Thoracic aorta (tissue), 2 donors: ENCODE measurements at places on chromosomes 4 and X.

- DNase-seq = no peak
Measured at GRCh38 chrX:108734426-108734825, 1.9 kb downstream of the IRS4 start.

GRCh38 chr4:145804116-145804515, 124.2 kb downstream of the C4orf51 start:
- no peak for DNase-seq

DNA sequence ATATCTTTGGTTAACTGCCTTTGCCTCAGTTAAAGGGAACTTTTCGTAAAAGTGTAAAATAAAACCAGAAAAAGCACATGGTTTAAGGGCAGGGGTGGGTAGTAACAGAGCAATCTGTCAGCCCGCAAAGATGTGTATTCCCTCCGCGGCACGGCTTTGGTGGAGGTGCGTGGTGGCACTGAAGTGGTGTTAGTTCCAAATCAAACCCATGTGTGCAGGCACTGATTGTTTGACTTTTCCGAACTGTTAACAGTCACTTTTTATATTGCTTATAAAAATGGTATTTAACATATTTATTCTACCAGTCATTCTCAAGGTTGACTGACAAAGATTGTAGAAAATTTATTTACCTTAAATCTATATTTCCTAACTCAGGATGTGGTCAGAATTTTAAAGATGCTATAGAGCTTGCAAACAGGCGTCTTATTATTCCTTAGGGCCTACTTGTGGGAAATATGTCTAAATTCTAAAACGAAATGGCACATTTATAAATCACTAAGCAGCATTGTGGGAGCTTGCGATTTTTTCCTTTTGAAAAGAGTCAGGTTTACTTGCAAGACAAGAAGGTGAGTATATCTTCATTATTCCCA, 272.7 kb upstream of the PCDH18 start:
- DNase-seq = no peak

- no peak for DNase-seq
Measured at GRCh38 chr4:6271701-6272465, 2.2 kb downstream of the WFS1 start.

DNA sequence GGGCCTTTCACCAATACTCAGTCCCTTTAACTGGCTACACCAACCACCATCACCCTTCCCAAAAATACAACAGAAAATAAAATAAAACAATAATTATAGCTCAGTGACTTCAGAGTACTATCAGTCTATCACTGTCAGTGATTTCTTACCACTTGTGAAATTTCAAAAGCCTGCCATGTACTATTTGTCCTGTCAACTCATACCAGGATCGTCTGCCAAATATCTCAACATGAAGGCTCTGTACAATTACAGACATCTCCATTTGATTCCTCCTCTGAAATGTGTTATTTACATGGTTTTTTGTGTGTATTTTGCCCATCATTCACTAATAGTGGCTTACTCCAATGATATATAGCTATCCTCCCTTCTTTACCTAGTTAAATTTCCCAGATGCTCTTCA, 772.0 kb downstream of the IL1RAPL1 start:
- DNase-seq = no peak

GRCh38 chr4:151231915-151232595, 44.9 kb upstream of the PRSS48 start:
- DNase-seq = no peak

DNA sequence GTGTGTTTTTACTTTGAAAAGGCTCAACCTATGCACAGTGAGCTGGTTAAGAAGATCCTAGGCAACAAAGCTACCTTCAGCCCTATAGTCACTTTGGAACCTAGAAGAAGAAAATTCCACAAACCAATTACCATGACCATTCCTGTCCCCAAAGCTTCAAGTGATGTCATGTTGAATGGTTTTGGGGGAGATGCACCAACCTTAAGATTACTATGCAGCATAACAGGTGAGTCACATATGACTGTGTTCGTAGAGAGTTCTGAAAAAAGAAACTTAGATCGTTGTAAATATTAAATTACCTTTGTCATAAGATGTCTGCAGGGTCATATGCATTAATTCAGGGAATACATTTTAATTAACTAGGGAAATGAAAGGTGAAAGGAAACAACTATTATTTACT, 287.1 kb downstream of the ANK2 start:
- no peak for DNase-seq

- DNase-seq = no peak
Measured at GRCh38 chr4:185134307-185134869, 8.7 kb upstream of the SLC25A4 start.

DNA sequence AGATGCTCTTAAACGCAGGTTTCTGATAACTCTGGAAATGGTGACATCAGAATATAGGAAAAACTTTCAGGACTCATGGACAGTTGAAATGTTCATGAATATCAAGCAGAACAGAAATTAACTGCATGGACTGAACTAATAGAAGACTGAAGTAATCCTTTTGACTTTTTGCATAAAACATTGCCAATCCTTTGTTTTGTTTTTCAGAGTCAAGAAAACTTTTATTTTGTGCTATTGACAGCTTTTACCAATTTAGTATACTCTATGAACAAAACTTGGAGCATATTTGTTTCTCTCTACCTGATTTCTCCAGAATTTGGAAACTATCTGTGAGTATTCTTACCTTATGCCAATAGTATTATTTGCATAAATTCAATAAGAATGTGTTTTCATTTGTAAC, 61.2 kb upstream of the HMX1 start:
- no peak for DNase-seq

GRCh38 chr4:76053730-76054129, 17.9 kb upstream of the CXCL11 start:
- no peak for DNase-seq

GRCh38 chr4:10267066-10267465, 150.5 kb upstream of the WDR1 start:
- DNase-seq = no peak

DNA sequence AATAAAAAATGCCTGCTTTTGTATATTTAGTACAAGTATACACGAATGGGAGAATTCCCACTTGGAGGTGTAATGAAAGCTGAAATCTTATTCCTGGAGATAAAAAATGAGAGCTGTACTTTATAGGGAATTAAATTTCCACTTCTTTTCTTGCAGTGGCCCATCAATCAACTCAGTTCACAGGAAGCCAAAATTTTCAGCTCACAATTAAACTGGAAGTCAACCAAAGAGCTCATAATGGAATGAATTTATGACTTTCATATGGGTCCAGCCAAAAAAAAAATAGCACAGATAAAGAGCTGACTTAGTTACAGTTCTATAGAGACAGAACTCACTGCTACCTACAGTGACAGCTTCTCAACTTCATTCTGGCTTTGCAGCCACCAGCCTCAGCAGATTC, 115.2 kb upstream of the TBC1D9 start:
- no peak for DNase-seq

DNA sequence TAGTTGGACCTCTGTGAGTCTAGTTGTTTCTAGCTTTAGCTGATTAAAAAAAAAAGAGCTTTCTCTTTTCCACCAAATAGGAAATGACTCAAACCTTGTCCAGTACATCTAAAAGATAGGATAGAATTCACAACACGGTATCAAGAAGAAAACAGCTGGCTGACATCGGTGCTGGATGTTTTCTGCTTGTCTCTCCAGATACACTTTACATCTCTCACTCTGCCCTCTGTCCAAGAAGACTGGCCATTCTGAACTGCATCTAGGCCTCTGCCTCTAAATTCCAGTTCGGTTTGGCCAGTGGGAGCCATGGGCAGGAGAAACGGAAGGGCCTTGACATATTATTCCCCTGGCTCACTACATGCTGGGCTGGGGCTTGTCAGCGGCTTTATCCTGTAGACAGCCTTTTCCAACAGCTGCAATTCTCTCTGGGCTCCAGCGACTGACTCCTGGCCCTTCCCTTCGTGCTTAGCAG, 57.3 kb upstream of the SHISA3 start:
- DNase-seq = no peak

DNA sequence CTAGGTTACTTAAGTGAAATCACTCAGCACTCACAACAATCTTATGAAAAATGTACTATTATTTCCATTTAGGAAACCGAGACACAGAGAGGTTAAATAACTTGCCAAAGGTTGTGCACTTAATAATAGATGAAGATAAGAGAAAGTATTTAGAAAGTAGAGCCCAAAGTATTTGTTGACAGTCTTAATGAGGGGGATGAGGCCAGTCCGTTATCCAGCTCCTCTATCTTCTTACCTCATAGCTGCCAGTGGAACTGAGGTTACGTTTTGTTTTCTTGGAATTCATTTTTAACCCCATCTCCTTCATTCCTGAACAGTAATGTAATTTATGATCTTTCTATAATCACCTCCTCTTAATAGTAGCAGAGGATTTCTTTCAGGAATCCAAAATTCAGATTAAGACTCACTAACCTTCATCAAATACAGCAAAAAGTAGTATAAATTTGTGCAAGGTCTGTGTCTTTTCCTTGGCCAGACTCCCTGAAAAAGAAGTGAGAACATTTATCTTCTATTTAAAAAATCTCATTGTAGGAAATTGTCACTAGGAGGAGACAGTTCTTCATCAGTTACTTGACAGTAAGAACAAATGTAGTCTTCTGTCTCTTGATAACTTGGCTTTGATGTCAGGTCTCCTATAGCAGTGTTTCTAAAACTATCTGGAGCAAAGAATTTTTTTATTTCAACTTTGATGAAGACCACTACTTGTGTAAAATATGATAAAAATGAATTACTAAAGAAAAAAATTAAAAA, 35.5 kb downstream of the F8 start:
- DNase-seq = no peak

DNA sequence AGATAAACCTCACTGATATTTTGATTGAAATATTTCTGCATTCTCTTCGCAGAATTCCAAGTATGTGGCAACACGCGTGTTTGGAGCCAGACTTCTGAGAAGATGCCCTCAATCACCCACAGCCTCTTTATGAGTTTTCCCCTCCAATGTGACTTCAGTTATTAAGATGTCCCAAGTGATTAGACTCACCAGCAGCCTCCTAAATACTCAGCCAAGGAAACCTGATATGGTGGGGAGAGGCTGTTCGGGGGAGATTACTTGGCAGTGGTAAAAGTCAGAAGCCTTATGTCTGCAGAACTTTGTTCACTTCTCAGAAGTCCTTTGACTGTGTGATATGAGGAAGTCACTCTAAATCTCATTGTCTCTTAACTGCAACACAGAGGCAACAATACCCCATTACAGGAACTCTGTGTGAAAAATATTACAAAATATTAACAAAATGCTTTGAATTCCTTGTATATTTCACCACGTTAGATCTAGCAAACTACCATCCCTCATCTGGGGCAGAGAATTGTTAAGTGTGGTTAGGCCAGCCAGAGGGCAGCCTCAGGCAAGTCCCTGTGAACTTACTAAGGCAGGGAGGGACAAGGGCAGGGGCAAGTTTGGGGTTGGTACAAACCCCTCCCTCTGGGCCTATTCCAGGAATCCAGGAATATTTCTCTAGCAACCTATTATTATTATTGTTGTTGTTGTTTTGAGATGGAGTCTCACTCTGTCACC, 151.4 kb upstream of the USP9X start:
- DNase-seq = no peak

DNA sequence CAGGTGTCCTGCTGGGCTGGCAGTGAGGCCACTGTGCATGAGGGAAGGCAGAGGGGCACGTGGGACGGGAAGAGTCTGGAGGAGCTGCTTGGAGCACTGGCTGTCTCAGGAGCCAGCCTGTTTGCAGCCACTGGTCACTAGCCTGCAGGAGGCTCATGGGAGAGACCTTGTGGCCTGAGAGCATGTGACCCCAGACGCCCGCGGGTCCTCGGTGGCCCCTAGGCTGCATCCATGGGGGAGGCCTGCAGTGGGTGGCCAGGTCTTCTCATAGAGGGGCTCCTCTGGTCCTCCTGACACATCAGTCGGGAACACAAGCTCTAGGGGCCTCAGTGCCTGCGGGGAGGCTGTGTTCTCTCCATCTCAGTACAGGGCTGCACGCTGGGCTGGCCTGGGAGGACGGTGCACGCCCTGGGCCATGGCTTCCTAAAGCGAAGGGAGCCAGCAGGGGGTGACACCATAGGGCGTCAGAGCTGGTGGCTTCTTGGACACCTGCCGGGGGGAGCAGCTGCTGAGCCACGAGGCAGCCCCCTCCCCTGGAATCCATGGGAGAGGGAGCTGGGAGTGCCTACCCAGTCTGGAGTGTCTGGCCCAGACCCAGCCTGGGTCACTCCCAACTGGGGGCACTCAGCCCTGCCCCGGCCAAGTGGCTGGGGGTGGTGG, 12.3 kb downstream of the NAT8L start:
- no peak for DNase-seq

GRCh38 chr4:12958436-12958835, 525.7 kb downstream of the RAB28 start:
- no peak for DNase-seq

DNA sequence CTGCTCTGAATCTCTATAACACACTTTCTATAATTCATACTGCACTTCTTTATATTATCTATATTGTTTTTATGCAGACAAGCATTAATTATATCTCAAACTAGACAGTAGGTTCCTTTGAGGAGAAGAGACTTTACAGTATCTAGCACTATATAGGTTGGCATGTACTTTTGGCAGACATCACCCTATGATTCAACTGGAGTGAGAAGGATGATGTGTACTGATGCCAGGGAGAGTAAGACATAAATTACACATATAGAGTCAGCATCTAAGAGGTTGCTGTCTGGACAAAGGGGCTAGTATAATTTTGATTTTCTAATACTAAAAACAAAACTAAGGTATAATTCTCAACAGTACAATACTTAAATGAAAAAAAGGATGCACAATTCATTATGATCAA, 5.1 kb upstream of the RBM41 start:
- no peak for DNase-seq

DNA sequence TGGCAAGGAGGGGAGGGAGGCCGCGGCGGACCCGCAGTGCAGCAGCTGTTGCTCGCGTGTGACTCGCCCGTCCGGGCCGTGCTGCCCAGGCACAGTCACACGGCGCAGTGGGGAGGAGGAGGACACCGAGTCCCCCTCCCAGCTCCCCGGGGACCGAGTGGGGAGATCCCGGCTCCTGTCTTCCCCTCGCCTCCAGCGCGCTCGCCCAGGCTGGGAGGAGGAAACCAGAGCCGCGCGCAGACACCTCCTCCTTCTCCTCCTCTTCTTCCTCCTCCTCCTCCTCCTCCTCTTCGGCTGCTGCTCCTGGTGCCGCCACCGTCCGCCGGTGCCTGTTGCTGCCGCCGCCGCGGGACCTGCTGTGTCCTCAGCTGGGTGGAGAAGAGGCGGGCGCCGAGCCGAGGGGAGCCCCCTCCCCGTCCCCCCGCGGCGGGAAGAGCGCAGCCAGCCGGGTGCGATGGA, at the start of gene TBC1D1:
TBC1D1 (plus strand) TSS at position 284 of the 459 bp plus-strand sequence. CDS start 11,012 bp downstream, outside the sequence.
- no peak for DNase-seq

GRCh38 chrX:9650091-9650490, 115.6 kb downstream of the GPR143 start:
- no peak for DNase-seq

DNA sequence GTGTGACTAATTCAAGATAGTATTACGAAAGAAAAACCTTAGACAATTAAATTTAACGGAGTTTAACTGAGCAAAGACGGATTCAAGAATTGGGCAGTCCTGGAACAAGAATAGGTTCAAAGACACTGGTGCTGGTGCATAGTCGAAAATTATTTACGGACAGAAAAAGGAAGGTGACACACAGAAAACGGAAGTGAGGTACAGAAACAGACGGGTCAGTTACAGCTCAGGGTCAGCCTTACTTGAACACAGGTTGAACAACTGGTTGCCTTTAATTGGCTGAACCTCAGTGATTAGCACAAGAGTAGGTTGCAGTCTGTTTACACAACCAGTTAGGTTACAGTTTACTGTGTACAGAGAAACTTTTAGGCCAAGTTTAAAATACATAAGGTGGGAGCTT, 31.5 kb downstream of the KLHL8 start:
- no peak for DNase-seq

- DNase-seq = no peak
Measured at GRCh38 chrX:39361736-39362135, 560.5 kb downstream of the MID1IP1 start.
